ENCODE measurements at places on chromosomes 4 and X.

GRCh38 chr4:53653484-53654053 is 62.3 kb upstream of the LNX1 start:
- no peak for DNase-seq

- no peak for DNase-seq
These were observed 34.1 kb upstream of the CLDN24 start for GRCh38 chr4:183356173-183356830.

DNA sequence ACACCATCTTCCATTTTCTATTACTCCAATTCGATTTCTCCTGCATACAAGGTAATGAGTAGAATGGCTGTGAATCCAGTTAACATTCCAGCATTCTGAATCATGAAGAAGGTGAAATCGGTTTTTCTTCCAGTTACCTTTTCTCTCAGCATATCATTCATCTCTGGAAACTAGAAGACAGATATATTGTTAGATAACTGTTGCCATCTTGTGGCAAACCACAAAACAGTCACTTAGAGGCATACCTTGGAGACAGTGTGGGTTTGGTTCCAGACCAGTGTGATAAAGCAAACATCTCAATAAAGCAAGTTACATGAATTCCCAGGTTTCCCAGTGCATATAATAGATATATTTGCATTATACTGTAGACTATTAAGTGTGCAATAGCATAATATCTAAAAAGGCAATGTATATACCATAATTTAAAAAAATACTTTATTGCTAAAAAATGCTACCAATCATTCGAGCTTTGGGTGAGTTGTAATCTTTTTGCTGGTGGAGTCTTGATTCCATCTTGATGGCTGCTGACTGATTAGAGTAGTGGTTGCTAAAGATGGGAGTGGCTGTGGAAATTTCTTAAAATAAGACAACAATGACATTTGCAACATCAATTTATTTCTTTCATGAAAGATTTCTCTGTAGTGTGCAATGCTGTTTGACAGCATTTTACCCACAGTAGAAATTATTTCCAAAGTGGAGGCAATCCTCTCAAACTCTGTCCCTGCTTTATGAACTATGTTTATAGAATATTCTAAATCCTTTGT is 82.1 kb downstream of the SLC39A8 start:
- DNase-seq, result no peak

- DNase-seq, result no peak
These were observed 27.0 kb downstream of the GPM6A start for GRCh38 chr4:175784986-175785525.

GRCh38 chr4:63528256-63528991 is 880.8 kb downstream of the TECRL start:
- DNase-seq, result no peak

- DNase-seq, result no peak
These were observed 111.5 kb downstream of the MID1 start for GRCh38 chrX:10508891-10509290.

- no peak for DNase-seq
These were observed 71.7 kb downstream of the USP38 start for GRCh38 chr4:143256456-143256855.

DNA sequence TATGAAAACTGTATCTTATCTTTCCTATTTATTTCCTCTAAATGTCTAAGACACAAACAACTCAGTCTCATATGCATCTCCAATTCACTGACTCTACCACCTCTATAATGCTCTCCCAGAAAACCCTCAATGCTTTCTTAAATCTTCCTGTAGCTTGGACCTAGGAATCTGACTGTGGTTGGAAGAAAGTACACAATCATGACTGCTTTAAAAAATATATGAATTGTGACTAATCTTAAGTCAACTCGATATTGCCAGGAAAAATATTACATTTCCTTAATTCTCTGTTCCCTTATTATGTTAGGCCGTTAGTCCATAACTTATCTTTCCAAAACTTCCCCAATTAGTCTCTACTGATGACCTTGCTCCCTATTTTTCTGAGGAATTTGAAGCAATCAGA is 87.0 kb downstream of the SPCS3 start:
- DNase-seq, result no peak

DNA sequence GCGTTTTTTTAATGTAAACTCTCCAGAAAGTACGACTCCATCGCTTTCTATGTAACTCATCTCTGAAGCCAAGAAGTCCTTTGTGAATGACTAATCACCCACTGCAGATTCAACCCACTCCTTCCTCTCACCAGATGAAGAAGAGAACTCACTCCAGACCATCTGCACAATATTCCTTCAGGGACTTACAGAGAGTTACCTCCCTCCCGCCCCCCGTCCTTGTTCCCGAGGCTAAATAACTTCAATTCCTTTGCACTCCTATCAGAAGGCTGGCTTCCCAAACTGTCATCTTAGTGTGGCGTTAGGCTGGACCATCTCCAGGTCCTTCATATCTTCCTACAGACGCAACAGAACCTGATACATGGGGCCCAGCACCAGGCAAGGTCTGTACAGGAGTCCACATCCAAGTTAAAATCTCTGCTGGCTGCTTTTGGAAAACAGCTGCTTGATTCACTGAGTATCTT is 82.4 kb downstream of the AFAP1 start:
- no peak for DNase-seq

DNA sequence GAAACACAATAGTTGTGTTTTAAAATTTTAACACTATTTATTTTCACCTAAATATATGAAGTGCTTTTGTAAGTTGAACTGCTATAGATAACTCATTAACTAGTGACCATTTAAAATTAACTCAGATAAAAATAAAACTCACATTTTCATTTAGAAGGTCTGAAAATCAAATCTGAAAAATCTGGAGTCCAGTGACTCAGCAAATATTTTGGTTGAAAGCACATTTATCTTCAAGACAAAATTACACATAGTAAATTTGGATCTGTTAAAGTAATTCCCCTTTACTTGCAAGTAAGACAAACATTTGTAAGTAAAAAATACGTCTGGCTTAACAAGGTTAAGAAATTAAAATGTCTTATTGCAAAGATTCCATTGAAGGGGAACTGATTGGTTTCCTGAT is 589.1 kb downstream of the TRIML1 start:
- DNase-seq, result no peak

DNA sequence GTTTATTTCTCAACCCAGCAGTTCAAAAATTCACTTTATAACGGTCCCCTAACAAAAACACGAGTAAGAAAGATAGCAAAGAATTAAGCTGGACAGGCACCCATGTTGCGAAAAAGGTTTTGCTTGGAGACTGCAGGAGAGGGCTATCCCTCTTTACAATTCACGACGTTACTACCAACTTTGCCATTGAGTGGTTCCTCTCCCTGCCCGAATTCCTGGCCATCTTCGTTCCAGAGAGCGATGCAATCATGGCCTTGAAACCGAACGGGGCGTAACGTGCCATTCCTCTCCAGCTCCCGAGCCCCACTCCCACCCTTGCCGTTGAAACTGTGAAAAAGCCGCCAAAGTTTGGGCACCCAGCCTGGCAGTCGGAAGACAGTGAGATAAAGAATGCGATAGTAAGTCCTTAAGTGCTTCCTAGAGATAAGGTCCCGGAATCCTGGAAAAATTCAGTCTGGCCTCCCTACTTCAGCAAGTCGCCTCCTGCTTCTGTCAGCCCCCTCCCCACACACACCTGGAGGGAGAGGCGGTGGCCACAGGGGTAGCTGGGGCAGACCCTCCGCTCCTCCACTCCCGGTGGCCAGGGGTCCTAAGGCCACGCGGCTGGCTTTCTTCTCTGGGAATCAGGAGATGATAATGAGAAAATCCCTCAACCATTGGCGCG is 65.2 kb downstream of the FBXO8 start:
- DNase-seq, result no peak

GRCh38 chrX:104098151-104098808 is 14.0 kb upstream of the ZCCHC18 start:
- DNase-seq, result peak; percentile 6

GRCh38 chr4:183306811-183307210 is 13.3 kb downstream of the CLDN22 start:
- DNase-seq, result no peak

- DNase-seq, result no peak
These were observed 1388.0 kb upstream of the TENM3 start for GRCh38 chr4:180855184-180855583.

- no peak for DNase-seq
These were observed 19.7 kb upstream of the ABCG2 start for GRCh38 chr4:88177983-88178625.

- DNase-seq, result no peak
These were observed 136.4 kb downstream of the REPS2 start for GRCh38 chrX:17082831-17083230.

Measured in activated naive CD4-positive, alpha-beta T cell (primary cell).